ENCODE measurements at places on chromosomes 13 and 19.

DNA sequence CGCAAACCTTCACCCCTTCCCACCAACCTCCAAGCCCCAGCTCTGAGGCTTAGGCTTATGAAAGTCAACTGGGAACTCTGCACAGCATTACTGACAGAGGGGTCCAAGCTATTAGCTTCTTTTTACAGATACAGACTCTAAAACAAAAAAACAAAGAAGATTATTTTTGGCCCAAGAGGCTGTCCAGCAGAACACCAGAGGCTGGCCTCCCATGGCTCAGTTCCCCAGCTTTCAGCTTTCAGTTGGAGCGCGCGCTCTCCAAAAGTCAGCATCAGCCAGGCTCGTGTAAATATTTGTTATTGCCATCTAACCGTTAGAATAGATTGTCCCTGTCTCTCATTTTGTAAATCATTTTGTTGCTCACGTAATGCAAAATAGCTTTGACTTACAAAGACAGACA lies 58.4 kb downstream of the ZIC5 start:
- no peak for DNase-seq

- no peak for DNase-seq
Measured at GRCh38 chr13:114112826-114113322, 19.5 kb downstream of the RASA3 start.

DNA sequence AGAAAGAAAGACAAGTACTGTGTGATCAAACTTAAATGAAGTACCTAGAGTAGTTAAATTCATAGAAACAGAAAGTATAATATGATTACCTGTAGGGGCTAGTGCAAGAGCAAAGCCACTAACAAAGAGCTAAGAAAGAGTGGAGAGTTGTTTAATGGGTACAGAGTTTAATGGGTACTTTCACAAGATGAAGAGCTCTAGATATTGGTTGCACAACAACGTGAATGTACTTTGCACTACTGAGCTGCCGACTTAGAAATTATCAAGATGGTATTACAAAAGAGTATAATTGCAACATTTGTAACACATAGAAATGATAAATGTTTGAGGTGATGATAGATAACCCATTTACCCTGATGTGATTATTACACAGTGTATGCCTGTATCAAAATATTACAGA lies 140.3 kb upstream of the GPC6 start:
- no peak for DNase-seq

DNA sequence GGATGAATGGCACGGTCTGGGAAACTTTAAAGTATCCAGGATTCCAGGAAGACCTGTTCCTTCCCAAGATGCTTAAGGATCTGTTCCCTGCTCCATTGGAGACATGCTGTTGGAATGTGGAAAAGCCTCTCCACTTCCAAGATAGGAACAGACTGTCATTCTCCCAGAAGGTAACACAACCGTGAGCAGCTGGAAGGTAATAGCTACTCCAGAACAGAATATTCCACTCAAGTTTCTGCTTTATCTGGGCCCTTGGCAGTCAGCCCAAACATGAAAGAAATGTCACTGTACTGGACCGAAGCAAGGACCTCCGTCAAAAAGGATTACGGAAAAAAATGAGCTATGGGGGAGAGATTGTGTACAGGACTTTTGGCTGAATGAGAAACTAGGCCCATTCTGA lies 420.9 kb upstream of the NBEA start:
- no peak for DNase-seq

- DNase-seq: no peak
Measured at GRCh38 chr13:50444726-50445125, 398.8 kb downstream of the DLEU7 start.

DNA sequence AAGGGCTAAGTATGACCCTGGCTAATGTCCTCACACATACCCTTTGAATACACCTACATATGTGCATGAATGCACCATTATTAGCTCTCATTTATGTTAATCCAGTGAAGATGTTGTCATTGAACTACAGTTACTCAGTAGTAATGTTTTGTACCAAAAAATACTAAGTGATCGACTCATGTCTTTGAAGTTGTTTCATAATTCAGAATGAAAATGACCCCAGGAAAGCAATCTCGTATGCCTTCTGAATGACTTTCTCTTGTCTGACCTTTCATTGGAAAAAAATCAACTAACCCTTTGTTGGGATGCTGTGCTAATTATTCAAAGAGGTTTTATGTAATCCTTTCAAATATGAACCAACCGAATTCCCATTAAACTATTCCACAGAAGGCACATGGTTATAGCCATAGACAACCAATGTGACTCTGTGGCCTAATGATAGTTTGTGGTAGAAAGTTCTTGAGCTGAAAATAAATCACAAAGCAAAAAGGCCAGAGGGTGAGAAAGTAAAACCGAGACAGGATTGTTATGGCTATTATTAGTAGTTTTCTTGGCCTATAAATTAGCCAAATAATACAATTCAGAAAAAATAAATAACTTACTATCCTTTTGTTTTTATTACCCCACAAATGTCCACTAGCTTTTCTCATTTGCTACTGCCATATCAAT lies 86.8 kb upstream of the STARD13 start:
- no peak for DNase-seq

- no peak for DNase-seq
Measured at GRCh38 chr13:92390217-92390616, 836.4 kb upstream of the GPC6 start.
